Stimulated activated naive CD8-positive, alpha-beta T cell treated with anti-CD3 and anti-CD28 coated beads, Interleukin-15, Interleukin-2, amounts not matched to agents 100 U/mL and 50 U/mL, for 24 hours (primary cell): ENCODE measurements at places on chromosomes 12 and 14.

DNA sequence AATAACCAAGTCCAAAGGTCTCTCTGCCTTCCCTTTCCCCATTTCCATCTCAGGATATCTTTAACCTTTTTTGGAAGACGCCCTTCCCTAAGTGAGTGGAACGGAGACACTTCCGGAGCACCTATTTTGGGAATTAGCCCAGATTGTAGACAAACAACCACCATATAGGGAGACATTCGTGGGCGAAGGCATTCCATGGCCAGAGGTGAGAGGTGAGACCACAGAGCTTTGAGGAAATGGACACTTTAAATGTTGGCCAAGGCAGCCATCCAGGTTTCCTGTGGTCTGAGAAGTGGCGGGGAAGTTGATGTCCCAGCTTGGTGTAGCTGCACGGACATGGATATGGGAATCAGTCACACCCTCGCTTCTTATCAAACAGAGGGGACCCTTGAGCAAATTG is 69.4 kb upstream of the BDKRB2 start:
- no peak for DNase-seq

- no peak for DNase-seq
Observed at GRCh38 chr12:124437617-124438436, 129.6 kb downstream of the NCOR2 start.

- no peak for DNase-seq
Observed at GRCh38 chr14:100439781-100440180, 116.6 kb downstream of the SLC25A47 start.

GRCh38 chr14:100240668-100241032 is 1.7 kb downstream of the YY1 start:
- DNase-seq, result no peak

DNA sequence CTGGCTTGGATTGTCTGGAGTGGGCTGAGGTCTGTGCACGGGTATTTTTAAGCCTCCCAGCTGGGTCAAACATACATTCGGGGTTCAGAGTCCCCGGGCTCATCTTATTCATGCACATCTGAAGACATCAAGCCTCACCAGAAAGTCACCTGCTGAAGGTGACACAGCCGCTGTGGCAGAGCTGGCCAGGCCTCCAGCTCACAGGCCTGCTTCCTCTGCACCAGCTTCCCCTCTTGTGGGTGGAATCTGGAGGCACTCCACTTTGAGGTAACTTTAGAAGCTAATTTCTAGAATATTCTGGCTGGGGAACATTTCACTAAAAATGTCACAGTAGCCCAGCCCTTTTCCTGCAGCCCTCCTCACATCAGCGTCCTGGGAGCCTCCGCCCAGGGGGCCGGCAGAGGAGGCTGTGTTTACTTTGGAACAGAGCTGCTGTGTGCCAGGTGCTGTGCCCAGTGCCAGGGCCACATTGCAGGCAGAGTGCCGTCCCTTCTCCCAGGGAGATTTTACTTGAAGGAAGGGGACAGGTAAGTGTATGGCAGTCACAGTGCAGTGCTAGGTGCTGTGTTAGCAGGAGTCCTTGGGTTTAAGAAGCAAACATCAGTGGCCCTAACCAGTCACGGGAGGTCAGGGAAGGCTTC is 62.2 kb downstream of the TSPAN11 start:
- DNase-seq, result no peak
